ENCODE measurements at places on chromosomes 5 and 9.
A peak's percentile ranks its signal among the peaks of the same experiment; 100 is the strongest.

DNA sequence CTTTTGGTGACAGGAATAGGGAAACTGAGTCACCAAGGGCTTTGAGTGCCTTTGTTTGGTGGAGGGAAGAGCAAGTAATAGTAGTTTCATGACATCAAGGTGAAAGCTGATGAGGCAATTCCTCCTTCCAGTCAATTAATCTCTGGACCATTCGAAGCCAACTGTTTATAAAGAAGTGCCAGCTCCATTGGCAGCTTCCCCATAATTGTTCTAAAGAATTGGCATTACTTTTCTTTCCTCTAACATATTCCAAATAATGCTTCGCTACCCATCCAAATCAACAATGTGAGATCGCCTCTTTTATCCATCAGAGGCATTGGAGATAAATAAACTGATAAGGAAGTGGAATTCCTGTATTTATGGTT, 132.4 kb downstream of the NPR3 start:
- DNase-seq, result no peak

- DNase-seq, result no peak
Observed at GRCh38 chr9:79026316-79026715, 545.4 kb upstream of the TLE4 start.

DNA sequence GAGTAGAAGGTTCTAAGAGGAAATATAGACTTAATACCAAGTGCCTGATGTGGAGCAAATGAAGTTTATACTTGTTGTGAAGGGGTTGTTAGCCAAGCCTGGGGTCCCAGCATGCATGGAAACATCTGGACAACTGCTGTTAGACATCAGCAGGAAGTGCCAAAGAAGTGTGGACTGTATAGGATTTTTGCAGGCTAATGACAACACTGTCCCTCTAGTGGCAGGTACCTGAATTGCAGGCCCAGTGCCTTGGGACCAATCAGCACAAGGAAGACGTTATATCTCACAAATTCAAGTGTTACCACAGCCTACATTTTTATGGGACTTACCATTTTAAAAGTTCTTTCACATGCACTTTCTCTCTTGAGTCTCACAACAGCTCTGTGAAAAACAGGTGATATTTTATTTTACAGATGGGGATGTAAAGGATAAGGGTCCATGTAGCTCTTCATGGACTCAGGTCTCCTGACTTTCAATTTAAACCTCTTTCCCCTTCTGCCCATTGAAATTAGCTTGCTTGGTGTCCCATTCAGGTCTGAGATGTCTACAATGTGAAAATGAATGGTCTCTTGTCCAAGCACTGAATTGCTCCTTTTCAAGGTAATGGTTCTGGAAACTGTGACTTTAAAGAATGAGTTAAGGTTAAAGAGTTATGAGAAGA, 89.0 kb upstream of the MAP1B start:
- peak; percentile 3 for DNase-seq

- DNase-seq, result no peak
Observed at GRCh38 chr5:174624733-174625522, 99.5 kb upstream of the MSX2 start.

DNA sequence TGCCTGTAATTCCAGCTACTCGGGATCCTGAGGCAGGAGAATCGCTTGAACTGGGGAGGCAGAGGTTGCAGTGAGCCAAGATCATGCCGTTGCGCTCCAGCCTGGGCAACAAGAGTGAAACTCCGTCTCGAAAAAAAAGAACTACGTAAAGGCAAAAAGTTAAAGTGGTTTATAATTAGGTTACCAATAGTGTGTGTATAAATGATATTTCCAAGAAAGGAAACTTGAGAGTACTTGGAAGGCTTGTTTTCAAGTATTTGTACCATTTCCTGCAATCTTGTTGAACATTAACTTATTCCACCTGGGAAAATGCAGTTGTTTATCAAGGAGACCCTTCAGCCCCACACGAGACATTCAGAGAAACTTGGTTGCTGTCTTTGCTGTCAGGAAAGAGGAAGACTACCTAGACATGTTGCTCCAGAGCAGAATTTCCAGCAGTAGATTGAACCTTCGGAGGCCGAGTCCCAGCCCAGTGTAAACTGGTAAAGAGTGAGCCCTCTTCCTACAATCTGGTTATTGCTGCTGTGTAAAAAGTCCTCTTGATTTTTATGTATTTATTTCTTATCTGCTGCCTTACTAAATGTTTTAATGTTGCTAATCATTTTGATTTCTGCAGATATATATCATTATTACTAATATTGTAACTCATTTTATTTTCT, 30.1 kb downstream of the STXBP1 start:
- DNase-seq, result no peak

GRCh38 chr9:92097997-92098482, 17.2 kb downstream of the SPTLC1 start:
- no peak for DNase-seq

DNA sequence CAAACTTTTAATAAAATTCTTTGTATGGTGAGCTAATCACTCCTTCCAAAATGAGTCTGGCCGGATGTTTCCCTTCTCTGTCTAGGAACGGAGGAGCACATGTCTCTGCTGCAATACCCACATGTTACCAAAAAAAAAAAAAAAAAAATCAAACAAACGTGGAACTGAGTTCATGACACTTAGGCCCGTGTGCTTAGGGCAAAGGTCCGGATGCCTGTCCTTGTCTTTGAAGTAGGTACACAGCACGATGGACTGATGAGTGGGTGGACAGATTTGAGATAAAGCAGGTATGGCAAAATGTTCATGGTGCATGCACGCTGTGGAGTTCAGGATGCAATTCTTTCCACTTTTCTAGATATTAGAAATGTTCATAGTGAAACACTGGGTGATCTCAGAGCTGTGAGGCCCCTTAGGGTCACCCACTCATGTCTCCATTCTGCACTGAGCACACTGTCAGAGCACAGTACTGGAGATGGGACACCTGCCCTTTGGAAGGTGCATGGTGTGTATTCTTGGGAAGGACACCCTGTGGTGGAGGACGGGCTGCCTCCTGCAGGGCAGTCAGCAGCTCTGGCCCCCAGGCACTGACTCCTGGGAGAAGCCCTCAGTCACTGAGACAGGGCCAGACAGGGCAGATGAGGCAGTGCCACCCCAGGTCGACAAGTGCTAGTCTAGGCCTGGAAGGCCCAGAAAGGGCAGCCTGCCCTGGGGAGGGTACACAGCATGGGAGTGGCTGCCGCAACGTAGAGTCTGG, 43.6 kb downstream of the GADD45G start:
- no peak for DNase-seq

DNA sequence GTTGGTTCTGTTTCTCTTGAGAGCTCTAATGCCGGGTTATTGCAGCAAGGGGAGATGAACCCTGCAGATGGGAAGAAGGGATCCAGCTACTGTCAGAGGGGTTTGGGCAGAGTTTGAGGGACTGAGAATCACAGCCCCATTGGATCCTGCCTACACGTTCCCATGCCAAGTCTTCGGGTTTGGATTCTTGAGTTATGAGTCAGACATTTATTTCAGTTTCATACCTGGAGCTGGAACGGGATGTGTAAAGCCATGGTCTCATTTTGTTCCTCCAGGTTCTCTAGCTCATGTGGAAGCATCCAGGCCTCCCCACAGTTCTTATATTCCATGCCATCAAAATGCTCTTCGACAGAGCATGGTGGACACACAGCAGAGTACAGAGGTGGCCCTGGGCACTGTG, 275.4 kb upstream of the IRX4 start:
- DNase-seq, result no peak

DNA sequence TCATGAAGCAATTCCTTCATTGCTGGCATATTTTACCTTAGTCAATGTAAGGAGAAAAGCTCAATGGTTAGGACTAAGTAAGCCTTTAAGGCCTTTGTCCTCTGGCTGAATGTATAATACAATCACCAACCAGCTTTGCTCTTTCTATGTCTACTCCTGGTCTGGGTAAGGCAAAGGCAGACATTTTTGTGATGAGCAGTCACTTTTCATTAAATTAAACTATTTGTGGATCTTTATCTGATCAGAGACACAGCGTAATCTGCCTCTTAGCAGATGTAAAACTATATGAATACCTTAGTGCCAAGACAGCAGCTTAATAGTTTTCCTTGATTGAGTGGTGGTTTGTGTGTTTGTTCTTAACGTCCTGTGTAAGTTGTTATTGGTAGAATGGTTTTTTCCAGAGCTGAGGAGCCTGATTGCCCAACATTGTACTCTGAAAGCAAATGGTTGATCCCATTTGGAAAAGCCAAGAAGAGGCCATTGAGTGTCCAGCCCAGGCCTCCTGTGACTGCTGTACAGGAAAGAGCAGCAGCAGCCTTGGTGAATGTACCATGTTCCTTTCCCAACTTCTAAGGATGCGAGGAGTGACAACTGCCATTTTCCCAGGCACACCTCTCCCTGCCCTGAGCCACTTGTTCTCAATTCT, 16.5 kb upstream of the CXXC5 start:
- DNase-seq, result no peak

- DNase-seq, result no peak
Observed at GRCh38 chr5:54257366-54258118, 52.8 kb downstream of the ARL15 start.

GRCh38 chr5:4199049-4199841, 603.6 kb downstream of the IRX1 start:
- DNase-seq, result no peak

GRCh38 chr5:6704361-6704851, 8.8 kb upstream of the TENT4A start:
- DNase-seq, result peak; percentile 65

DNA sequence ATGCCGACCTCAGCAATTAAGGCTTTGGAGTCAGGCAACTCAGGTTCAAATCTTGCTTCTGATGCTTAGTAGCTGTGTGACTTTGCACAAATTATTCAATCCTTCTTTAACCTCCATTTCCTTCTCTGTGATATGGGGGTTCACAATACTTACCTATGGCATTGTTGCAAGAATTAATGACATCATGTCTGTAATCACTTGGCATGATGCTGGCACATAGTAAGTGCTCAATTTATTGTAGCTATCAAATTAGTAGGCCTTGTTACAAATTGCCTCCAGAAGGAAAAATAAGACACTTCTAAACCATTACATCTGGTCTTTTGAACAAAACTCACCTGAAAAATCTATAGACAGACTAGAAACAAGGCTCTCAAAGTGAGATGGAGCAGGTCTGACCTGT, 29.9 kb upstream of the NDFIP1 start:
- no peak for DNase-seq

- no peak for DNase-seq
Observed at GRCh38 chr9:28206280-28206679, 633.0 kb upstream of the C9orf72 start.

- DNase-seq, result no peak
Observed at GRCh38 chr9:123217128-123217654, 51.2 kb downstream of the STRBP start.

GRCh38 chr5:5978501-5979376, 399.6 kb downstream of the MED10 start:
- DNase-seq, result no peak

DNA sequence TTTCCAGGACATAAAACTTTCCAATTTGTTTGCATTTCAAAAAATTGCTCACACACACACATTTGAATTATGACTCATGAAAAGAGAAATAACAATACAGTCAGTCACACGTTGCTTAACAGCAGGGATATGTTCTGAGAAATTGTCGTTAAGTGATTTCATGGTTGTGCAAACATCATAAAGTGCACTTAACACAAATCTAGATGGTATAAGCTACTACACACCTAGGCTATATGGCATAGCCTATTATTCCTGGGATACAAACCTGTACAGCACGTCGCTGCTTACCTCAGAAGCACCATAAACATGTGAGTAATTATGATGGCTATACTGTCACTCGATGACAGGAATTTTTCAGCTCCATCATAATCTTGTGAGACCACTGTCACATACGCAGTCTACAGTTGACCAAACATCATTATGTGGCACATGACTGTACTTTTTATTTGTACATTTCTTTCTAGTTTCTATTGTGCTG, 378.2 kb downstream of the ACTL7B start:
- DNase-seq, result peak; percentile 54

GRCh38 chr9:76803083-76803482, 38.8 kb downstream of the PCA3 start:
- DNase-seq, result no peak

- DNase-seq, result no peak
Observed at GRCh38 chr9:127197186-127197860, 67.3 kb upstream of the GARNL3 start.

DNA sequence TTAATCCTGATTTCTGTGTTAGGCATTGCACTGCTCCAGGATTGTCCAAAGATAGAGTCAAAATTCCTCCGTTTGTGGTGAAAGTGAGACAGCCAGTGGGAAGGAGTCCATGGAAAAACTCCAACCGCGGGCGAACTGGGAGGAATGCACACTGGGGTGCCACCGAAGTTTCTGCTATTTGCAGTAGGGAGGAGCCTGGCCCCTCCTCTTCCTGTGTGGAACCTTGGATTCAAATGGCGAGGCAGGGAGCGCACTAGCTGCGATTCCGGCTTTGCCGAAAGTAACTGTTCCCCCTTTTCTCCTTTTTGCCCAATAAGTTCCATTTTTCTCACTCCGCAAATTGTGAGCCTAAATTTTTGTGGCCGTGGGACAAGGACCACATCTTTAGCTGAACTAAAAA, 9.3 kb downstream of the BAAT start:
- DNase-seq, result no peak

GRCh38 chr5:119332208-119332607, 23.6 kb upstream of the TNFAIP8 start:
- no peak for DNase-seq

DNA sequence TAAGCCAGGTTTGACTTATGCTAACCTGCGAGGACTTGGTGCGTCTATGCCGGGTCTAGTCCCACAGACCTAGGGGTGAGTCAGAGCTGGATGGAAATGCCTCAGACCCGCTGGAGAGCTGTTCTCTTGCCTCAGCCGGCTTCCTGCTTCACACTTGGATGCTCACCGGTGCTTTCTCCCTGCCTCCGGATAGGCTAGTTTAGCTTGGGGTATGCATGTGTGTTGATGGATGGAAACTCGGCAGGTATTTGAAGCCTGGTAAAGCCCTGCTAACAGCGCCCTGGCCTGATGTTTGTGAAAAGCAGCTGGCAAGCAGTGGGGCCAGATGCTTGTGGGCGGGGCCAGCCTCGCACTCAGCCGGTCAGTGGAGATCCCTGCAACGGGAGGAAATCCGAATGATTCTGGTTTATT, 29.3 kb downstream of the PRRC2B start:
- DNase-seq, result peak; percentile 35

- DNase-seq, result peak; percentile 56
Observed at GRCh38 chr5:176837707-176838115, 27.4 kb downstream of the UNC5A start.

DNA sequence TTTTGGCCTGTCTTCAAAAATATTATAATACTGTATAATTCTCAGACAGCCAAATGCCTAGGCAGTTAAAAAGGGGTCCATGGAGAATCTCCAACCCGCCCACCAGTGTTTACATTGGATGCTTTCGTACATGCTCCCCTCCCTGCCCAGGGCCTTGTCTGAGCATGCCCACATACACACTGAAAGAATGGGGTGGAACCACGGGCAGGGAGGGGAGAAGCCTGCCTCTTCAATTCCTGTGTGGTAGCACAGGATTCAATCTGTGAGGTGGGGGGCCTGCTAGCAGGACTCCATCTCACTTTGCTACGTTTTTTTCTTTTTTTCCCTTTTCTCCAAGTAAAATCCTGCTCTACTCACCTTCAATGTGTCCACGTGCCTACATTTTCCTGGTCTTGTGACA, 314.7 kb upstream of the GRAMD2B start:
- DNase-seq, result no peak

GRCh38 chr5:54177058-54177457, 133.3 kb downstream of the ARL15 start:
- DNase-seq, result no peak

All from fibroblast of skin of left biceps (primary cell).